ACHN (cell line): ENCODE measurements at places on chromosomes 3 and 15.

- DNase-seq: no peak
These were observed 8.7 kb downstream of the FOXL2 start for GRCh38 chr3:138938056-138938876.

- DNase-seq: no peak
These were observed 90.3 kb downstream of the PLCL2 start for GRCh38 chr3:16975083-16975482.

DNA sequence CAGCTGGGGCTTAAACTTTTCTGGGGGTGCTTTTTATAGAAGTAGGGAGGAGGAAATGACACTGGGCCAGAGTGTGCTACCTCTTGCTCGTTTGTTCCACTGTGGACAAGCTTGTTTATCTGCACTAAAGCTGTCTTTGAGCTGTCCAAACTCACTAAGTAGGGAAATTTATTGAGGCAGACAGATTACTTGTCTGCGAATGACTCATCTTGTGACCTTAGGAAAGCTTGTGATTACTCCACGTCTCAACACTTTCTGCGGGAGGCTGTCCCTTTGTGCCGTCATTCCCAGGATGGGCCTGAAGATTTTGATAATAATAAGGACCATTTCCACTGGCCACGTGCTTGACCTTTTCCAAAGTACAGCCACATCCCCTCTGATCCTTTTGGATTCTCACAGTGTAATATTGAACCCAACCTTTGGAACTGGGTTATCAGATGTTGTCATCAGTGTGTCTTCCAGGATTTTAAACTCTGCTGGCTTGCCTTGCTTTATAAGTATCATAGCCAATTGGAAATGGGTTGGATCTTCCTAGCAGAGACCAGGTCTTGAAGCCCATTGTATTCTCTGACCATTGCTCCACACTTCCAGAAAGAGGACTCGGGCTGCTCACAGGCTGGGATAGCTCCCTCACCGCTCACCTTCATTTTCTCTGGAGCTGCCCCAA lies 84.7 kb downstream of the AGBL1 start:
- DNase-seq: no peak

- DNase-seq: no peak
These were observed 227.1 kb upstream of the CGNL1 start for GRCh38 chr15:57149196-57149595.

- DNase-seq: no peak
These were observed 26.3 kb upstream of the PLCH1 start for GRCh38 chr3:155771126-155771525.

- DNase-seq: peak; percentile 50
These were observed 43.3 kb downstream of the PLOD2 start for GRCh38 chr3:146117406-146118285.

- no peak for DNase-seq
These were observed 59.2 kb upstream of the HERC1 start for GRCh38 chr15:63892794-63893441.

DNA sequence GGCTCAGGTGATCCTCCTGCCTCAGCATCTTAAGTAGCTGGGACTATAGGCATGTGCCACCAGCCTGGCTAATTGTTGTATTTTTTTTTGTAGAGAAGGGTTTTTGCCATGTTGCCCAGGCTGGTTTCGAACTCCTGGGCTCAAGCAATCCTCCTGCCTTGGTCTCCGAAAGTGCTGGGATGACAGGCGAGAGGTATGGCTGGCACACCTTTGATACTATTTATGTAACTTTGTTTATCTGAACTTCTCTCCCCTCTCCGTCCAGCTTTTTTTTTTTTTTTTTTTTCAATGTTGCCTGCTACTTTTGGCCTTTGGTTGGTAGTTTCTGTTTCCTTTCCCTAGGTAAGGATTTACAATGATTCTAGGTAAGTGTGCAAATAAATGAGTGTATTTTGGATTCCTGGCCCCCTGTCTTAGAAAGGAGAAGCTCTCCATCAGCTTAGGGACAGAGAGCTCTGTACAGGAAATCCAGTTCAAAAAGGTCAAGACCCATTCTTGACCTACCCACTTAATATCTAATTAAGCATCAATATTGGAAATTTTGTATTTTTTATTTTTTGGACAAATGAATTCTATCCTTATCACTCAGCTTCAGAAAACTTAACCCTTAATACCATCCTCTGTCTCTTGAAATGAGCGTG lies 6.8 kb downstream of the ARL6IP5 start:
- DNase-seq: no peak

- no peak for DNase-seq
These were observed 66.6 kb downstream of the DUT start for GRCh38 chr15:48397841-48398240.
